Mammary epithelial cell (primary cell): ENCODE measurements at places on chromosomes 4 and X. TPM values are rescaled to one million over a fixed set of nuclear protein-coding genes. Genes with fewer than 3 reads are reported as not detected.

The USP17L17 gene
- not detected for polyA plus RNA-seq

The LRP2BP gene
- polyA plus RNA-seq: 0.12 TPM

The POLN gene
- polyA plus RNA-seq: 0.18 TPM

The NDNF gene
- polyA plus RNA-seq: not detected

The HSD17B13 gene
- not detected for polyA plus RNA-seq

The BRS3 gene
- not detected for polyA plus RNA-seq

DNA sequence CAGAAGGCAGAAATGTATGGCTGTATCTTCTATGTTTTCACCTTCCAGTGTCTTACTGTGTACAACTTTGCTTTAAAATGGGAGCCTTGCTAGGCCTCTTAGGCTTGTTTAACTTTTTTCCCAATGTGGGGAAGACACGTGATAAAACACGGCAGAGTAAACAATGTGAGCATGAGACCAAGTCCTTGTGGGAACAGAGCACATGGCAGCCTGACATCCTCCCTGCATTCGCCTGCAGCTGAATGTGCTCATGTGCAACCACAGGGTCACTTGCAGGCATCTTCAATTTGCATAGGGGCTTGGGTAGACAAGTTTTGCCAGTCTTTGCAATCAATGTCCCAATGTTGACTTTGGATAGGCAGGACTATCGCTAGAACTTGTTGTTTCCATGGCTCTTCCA is 91.8 kb downstream of the CCNG2 start:
- no peak for DNase-seq

DNA sequence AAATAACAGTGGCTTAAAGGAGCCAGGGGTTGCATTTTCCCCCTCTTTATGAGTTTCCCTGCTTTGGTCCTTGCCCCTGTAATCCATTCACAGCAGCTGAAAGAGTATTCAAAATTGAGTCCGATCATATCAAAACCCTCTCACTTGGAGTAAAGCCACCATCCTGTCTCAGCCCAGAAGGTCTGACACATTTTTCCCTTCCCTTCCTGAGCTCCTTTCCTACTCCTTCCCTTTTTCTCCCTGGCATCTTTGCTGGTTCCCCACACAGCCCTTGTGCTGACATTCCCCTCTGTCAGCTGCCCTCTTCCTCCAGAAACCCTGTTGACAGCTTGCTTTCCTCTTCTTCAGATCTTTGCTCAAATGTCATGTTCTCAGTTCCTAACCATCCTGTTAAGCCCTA is 295.6 kb downstream of the EVC2 start:
- no peak for DNase-seq

- no peak for DNase-seq
Measured at GRCh38 chr4:69759189-69759604, 1.2 kb downstream of the SULT1B1 start.

DNA sequence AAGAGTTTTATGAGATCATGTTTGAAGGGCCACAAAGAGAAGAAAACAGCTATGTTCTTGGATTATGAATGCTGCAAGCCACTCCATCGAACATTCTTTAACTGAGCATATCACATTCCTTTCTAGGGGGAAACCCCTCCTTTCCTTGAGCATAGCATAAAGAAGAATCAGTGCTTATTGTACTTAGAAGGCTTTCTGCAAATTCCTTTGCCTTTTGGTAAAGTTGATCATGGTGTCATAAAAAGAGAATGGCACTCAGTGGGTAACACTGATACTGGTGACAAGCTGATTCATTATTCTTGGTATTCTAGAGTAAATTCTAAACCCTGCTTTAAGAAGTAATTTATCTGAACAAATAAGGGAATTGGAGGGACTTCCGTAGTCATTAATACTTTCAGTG is 88.5 kb upstream of the GPR34 start:
- DNase-seq: peak; percentile 1

DNA sequence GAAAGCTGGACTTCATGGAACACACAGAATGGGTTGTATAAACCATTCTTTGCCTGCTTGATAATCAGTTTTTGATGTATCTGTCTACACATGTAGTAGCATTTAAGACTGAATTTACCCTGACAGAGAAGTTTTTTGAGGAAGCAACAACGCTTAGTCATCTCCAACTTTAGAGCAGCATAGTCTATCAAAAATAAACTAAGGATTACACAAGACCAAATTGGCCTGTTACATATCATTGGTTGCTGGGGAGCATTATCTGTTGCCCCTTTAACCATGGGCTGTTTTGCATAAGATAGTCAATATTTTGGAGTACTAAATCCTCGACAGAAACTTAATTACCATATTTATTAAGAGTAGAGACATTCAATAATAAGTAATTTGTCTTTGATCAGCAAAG is 347.4 kb downstream of the FAM47B start:
- no peak for DNase-seq

DNA sequence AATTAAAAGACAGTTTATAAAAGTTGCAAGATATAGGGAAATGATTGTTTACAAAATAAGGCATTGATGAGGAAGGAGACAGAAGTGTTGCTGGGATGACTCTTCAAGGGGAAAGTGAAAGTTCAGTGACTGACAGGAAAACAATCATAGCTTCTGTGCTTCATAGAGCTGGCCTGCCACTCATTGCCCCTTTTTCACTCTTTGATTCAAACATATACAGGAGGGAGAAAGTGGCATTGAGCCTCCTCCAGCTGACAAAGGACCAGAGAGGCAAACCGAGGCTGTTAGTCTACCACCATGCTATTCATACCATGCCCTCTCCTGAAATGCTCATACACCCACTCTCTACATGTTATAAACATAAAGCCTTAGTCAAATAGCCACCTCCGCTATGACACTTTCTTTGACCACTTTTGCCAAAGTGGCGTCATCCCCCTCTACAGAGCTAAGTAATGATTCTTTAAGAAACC is 79.2 kb upstream of the ATOH1 start:
- DNase-seq: no peak

- DNase-seq: peak; percentile 82
Measured at GRCh38 chr4:83231620-83232076, 53.0 kb downstream of the COQ2 start.
